ENCODE measurements at places on chromosomes 5 and 9. TPM values are rescaled to one million over a fixed set of nuclear protein-coding genes. Genes with fewer than 3 reads are reported as not detected.

PLPPR1 gene
- not detected for total RNA-seq

GRCh38 chr5:144369006-144369405, 198.3 kb downstream of the KCTD16 start:
- DNase-seq = no peak

DNA sequence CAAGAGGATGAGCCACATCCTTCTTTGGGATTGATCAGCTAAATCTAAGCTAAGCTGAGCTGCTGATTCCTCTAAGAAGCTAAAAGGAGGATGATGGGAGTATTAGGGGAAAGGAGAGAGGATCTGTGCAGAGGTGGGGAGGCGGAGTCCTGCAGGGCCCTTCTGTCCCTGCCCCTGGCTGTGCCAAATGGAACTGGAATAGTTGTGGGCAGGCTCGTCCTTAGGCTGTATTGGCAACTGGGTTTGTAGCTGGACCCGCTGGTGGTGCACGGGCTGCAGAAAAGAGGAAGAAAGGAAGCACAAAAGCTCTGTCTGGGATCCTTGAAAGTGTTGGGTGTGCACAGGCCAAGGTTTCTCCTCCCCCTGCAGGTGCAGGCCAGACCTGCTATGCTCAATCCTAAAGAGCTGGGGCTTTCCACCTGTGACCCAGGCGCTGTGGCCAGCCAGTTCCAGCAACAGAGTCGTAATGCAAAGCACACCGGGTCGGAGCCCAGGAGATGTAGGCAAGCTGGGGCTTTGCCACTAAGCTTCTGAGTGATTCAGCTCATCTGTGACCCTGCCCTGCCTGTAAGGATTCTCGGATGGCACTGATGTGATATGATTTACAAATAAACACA, 9.8 kb downstream of the CLTB start:
- no peak for DNase-seq

- no peak for DNase-seq
These were observed 3.2 kb downstream of the PAPPA start for GRCh38 chr9:116156621-116157314.

DNA sequence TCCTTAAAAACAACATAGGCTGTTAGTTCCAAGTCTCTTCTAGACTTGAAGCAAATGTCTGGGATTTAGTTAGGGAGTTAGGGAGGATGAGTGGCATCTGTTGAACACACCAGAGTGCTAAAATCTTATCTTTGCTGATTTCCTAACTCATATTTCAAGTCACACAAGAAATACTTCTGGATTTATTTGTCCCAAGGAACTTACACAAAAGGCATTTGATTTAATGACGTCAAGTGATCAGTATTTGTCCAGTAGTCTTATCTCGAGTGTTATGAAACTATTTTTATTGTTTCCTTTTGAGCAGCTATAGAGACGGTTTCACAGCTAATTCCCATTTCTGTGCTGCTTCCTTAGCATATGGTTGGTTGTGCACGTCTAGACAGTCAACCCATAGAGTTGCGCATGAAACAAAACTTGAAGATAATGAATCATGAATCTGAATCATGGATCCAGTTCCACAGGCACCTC, 140.5 kb upstream of the TUT7 start:
- DNase-seq = no peak

GRCh38 chr9:133705576-133705975, 32.6 kb downstream of the SARDH start:
- no peak for DNase-seq

GRCh38 chr5:179914032-179914755, 6.5 kb upstream of the TBC1D9B start:
- peak; percentile 36 for DNase-seq

TLR4 gene
- 9.5 TPM for total RNA-seq

TMEM215 gene
- total RNA-seq = not detected

DNA sequence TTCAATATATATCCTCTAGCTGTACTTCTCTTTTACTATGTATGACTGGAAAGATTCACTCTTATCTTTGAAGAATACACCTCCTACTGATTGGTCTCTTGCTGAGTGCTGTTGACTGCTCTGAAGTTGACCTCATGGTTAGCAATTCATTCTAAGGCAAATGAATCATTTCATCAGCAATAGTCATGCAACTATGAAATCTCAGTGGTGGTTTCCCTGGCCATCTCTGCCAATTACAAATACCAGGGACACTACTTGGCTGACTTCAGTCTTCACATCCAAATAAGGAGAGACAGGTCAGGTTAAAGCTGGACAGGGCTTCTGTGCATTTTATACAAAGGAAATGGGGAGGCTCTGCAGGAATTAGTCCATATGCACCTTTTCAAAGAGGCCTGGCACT, 333.5 kb upstream of the ACTBL2 start:
- no peak for DNase-seq

DNA sequence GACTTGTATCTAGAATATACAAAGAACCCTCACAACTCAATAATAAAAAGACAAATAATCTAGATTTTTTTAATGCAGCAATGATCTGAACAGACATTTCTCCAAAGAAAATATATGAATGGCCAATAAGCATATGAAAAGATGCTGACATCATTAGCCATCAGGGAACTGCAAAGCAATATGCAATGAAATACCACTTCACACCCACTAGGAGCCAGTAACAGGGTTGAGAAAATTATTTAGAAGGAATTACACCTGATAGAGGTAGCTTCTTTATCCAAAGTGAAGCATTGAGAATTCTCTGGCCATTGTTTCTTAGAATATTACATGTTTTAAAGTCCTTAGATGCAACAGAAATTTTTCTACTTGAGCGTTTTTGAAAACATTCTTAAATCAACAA, 316.9 kb downstream of the KCNN2 start:
- no peak for DNase-seq

All from chondrocyte (in vitro differentiated cells).